ENCODE measurements at places on chromosomes 16 and 17.

GRCh38 chr17:385178-385835 is 32.7 kb upstream of the RPH3AL start:
- no peak for DNase-seq

DNA sequence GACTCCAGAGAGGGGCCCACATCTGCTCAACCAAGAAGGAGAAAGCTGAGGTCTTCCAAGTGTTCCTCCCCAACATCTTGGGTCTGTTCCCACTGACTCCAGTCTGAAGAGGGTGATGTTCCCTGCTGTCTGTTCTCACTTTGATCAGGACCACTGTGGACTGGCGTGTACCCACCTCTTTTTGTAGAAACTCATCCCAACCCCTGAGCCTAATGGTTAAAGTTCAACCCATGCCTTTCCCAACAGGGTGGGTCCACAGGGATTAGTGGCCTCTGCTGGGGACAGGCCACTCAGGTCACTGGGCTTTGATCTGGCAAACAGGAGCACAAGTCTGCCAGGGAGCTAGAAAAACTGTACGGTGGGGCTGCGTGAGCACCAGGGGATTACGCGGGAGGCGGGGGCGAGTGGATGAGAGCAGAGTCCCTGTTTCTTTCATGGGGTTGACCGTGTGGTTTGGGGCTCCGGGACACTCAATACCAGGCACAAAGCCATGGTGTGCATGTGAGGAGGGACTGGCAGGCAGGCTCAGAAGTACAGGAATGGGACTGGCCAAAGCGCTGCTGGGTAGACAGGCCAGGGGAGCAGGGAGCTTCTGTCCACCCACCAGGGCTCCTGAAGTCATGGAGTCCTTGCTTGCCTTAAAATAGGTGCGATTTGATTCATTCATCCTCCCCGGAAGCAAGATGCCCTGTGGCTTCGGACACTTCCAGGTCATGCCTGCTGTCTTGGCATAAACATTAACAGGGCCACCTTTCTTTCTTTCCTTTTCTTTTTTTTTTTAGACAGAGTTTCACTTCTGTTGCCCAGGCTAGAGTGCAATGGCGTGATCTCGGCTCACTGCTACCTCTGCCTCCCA is at the start of gene CA5A:
Gene CA5A, minus strand, starts transcription at position 155 of the 856 bp plus-strand sequence. Its CDS starts 79 bp downstream, at position 76.
- DNase-seq = no peak

DNA sequence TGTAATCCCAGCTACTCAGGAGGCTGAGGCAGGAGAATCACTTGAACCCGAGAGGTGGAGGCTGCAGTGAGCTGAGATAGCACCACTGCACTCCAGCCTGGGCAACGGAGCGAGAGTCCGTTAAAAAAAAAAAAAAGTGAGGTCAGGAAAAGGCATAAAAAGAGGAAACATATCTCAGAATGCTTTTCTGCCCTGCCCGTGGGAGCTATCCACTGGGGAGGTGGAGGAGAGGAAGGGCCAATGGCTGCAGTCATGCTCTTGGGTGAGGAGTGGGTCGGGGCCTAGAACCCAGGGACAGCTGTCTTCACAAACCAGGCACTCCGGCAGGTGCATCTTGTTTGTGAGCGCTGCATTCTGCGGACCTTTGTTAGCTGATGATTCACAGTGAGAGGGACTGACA is 60.0 kb upstream of the CDC42EP4 start:
- no peak for DNase-seq

- no peak for DNase-seq
These were observed 69.9 kb upstream of the NFAT5 start for GRCh38 chr16:69495821-69496220.

GRCh38 chr17:80892900-80893603 is 98.6 kb upstream of the CHMP6 start:
- no peak for DNase-seq

DNA sequence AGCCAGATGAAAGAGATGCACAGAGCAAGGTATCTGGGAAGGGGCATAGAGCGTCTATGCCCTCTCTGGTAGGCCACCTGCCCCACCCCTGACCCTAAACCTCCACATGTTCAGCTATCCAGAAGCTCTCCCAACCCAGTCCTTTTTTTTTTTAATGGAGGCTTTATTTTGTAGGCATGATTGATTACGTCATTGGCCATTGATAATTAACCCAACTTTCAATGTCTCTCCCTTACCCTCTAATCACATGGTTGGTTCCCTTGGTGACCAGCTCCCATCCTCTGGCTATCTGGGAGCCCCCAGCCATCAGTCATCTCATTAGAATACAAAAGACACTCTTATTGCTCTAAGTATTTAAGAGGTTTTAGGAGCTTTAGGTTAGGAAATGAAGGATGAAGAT is 14.3 kb upstream of the CES5A start:
- DNase-seq = no peak

GRCh38 chr17:16277163-16277562 is 60.2 kb downstream of the PIGL start:
- no peak for DNase-seq

DNA sequence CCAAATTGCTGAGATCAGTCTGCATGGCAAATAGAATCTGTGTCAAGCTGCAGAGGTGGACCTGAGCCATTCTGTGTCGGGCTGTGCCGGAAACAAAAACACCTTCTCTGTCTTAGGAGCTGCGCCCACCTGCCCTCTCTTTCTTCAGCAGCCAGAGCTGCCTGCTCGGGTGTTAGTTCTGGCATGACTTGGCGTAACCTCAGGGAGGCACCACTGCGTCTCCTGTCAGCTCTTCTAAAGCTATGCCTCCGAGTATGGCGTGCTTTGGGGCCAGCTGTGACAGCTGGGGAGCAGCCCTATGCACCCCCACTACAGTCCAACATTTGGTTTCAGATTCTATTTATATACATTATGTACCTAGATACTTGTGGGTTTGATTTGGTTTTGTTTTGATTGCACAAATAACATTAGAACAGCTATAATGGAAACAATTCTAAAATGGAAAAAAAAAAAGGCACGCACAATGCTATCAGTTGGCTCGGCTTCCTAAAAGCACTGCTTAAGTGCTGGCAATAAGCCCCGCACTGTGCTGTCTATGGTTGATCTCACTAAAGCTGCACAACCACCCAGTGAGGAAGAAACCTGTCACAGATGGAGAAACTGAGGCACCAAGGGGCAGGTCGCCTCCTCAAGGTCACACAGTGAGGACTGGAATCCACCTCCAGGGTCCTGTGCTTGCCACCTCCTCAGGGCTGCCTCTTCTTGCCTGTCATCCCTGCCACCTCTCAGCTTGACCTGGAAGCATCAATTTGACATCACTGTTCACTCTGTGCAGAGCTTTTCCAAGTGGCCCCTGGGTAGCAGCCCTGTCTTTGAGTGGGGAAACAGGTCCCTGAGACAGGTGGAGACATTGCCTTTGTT is 18.7 kb upstream of the ADGRG1 start:
- no peak for DNase-seq

DNA sequence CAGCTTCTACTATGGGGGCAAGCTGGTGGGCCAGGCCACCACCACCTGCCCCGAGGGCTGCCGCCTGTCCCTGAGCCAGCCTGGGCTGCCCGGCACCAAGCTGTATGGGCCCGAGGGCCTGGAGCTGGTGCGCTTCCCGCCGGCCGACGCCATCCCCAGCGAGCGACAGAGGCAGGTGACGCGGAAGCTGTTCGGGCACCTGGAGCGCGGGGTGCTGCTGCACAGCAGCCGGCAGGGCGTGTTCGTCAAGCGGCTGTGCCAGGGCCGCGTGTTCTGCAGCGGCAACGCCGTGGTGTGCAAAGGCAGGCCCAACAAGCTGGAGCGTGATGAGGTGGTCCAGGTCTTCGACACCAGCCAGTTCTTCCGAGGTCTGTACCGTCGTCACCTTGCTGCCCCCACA is 19.5 kb downstream of the IRF8 start:
- no peak for DNase-seq

GRCh38 chr17:78475211-78475610 is 96.8 kb downstream of the PGS1 start:
- no peak for DNase-seq

DNA sequence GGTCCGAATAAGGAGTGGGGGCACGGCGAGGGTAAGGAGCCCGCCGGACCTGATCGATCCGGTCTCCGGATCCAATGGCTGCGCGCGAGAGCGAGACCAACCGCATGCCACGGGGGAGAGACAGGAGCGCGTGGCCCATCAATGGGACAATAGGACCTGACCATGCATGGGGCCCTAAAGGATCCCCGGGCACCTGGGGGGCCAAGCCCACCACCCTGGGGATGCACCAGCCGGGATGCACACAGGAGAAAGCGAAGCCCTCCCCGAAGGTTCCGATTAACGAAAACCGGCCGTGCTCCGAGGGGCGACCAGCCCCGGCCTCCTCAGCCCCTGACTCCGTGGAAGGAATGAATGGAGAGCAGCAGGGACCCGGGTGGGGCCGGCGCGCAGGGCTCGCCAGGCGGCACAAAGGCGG is 525 bp downstream of the JPT1 start:
- no peak for DNase-seq

DNA sequence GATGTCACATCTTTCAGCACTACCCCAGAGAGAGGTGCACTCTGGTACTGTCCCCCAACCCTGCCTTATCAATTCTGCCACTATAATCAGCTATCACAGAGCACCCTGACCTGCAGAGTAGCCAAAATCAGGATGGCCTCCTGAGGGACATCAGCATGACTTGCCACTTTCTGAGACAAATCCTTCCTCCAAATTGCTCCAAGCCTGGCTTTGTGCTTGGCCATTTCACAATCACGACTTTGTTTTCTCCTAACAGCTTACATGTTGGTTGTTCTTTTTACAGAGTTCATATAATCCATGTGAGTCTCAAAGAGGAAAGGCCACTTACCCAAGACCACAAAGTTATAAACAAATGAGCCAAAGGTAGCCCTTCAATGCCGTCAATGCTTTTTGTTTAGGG is 449.0 kb upstream of the CDH5 start:
- DNase-seq = no peak

GRCh38 chr16:11583889-11584565 is 2.7 kb downstream of the LITAF start:
- DNase-seq = no peak

DNA sequence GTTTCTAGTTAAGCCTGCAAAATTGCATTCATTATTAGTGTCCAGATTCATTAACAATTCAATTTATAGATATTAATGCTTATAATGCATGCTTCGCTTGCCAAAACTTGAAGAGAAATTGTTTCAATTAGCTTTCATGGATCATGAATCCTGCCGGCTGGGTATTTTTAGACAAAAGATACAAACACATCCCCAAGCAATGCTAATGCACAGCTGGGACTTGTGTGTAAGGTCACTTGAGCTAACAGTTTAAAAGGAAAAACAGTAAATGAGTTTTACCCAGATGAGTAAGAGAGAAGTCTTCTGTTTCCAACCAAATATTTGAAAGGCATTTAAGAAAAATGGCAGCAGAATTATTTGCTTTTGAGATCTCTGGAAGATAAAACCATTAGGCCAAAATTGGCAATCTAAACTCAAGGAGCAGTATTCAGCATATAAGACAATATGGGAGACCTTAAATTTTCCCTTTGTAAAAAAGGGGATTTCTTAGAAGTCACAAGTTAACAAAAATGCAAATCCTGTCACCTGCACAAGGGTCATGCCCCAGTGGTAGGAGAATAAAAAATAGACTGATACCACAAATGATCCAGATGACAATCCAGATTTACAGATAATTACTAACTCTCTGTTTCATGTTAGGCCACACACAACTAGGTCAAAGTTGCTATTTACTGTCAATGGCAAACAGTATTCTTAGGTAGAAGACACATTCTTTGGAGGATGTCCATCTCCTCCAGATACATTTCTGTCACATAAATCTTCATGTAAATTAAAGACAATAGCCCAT is 418.4 kb upstream of the PMFBP1 start:
- DNase-seq = no peak

GRCh38 chr17:74227271-74228080 is 14.1 kb downstream of the TTYH2 start:
- DNase-seq = no peak

DNA sequence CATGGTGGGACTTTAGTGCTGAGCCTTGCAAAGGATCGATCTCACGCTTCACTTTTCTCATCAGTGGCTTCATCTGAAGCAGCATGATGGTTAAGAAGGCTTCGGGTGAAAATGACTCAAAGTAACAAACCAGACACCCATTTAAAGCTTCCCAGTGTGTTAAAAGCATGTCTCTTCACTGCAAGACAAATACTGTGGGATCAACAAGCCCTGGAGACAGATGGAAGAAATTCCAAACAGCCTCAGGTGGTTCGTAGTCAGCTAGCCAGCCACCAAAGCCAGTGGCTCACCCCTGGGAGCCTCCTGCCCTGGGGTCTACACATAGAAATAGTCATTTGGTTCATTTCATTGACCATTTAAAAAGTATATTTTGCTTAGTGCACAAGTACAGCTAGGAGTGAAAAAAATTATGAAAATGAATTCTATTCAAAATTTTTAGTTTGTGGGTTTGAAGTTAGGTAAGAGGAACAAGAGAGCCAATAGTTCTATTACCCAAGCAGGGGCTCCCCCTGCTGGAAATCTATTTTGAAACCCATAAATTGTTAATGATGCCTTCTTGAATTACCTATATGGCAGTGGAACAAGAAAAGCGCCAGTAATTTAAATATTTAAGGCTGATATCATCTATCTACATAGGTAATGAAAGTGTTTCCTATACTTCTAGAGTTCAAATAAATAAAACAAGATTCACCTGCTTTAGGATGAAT is 51.6 kb downstream of the PMP22 start:
- DNase-seq = no peak

GRCh38 chr17:29846298-29846697 is 83.7 kb downstream of the SSH2 start:
- no peak for DNase-seq

DNA sequence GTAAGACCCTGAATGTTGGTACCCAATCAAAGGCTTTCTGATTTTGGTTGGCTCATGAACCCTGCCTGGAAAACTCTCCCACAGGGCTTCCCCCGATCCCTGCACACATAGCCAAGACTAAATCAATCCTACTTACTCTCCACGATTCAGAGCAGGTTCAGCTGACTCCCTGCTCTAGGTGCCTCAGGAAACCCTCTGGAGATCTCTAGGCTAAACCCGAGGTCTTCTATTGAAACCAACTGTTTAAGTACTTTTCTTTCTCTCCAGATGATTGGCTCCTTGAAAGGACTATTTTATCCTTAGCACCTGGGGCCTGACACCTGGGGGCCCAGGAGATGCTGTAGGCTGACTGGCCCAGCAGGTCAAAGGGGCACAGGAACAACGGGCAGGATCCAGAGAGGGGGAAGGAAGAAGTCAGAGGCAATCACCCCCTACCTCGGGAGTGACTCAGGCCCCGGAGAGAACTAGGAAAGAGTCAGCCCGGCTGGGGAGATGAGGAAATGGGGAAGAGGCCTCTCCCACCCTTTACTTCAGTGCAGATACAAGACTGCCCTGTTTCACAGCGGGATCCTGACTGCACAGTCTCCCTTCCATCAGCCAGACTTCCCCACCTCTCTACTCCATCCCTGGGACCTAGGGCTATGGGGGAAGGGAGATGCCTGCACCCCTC is 2.0 kb downstream of the TBC1D10B start:
- DNase-seq = no peak
